Heart right ventricle (tissue), 16 donors: ENCODE measurements at places on chromosomes 5 and 9. TPM values are rescaled to one million over a fixed set of nuclear protein-coding genes. Genes with fewer than 3 reads are reported as not detected.

PCDH12 gene
- polyA plus RNA-seq: 3.6 TPM

SPRY4 gene
- 5.5 TPM for polyA plus RNA-seq

NXNL2 gene
- not detected for polyA plus RNA-seq

RGS7BP gene
- 0.29 TPM for polyA plus RNA-seq

NR4A3 gene
- 2.6 TPM for polyA plus RNA-seq

NCBP1 gene
- 6.6 TPM for polyA plus RNA-seq

ANKDD1B gene
- polyA plus RNA-seq: 0.37 TPM

CNTFR gene
- 5.0 TPM for polyA plus RNA-seq

FOXD4L3 gene
- not detected for polyA plus RNA-seq

SH3RF2 gene
- polyA plus RNA-seq: 32.9 TPM

HDHD3 gene
- 42.5 TPM for polyA plus RNA-seq

CAVIN4 gene
- polyA plus RNA-seq: 15.2 TPM

NOL8 gene
- 9.1 TPM for polyA plus RNA-seq

FOXD4L5 gene
- not detected for polyA plus RNA-seq

SPATA31E1 gene
- polyA plus RNA-seq: not detected

FASTKD3 gene
- 5.2 TPM for polyA plus RNA-seq

NSG2 gene
- polyA plus RNA-seq: 0.49 TPM

YTHDC2 gene
- polyA plus RNA-seq: 12.7 TPM

CEL gene
- 3.2 TPM for polyA plus RNA-seq

OTP gene
- not detected for polyA plus RNA-seq

CDX1 gene
- polyA plus RNA-seq: not detected

OR1J1 gene
- not detected for polyA plus RNA-seq
